ENCODE measurements at places on chromosomes 5 and 9.
A peak's percentile ranks its signal among the peaks of the same experiment; 100 is the strongest.

DNA sequence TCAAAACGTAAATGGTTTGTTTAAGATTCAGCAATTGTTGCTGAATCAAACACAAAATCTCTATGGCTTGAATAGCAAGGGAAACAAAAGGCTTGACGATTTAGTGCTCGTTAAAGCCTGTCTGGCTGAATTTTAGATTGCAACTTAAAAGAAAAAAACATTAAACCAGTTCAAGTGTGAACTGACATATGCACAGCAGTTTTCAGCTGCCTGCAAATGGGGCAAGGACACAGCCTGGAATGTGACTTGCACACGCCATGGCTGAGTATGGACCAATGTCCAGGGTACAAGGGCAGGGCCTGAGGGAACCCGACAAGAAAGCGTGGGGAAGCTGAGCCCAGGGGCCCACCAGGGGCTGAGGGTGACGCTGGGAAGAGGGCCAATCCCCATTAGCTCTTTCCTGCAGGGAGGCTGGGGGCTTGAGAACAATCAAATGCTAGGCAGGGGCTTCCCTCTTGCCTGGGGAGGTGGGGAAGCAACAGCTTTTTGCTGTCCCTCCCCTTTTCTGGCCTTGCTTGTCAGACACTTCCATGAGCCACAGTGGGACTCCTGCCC, 89.6 kb upstream of the LRRTM2 start:
- DNase-seq: no peak

DNA sequence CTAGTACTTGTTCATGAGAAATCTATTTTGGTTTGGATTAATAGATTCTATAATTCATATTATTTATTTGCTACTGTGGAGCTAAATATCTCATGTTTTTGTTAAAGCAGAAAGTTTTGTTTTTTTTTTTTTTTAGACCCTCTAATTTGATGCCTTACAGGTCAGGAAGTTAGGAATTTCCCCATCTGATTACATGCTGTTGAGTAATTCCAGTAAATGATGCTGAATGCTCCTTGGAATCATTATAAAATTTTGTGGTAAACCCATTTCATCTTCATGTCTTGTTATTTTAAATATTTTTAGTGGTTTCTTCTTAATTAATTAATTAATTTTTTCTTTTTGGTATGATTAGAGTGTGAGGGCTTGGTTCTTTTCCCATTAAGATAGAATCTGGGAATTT, 35.6 kb downstream of the NNT start:
- no peak for DNase-seq

- DNase-seq: no peak
These were observed 12.9 kb downstream of the FLT4 start for GRCh38 chr5:180636403-180637075.

- no peak for DNase-seq
These were observed 624.7 kb upstream of the ACO1 start for GRCh38 chr9:31759703-31760102.

DNA sequence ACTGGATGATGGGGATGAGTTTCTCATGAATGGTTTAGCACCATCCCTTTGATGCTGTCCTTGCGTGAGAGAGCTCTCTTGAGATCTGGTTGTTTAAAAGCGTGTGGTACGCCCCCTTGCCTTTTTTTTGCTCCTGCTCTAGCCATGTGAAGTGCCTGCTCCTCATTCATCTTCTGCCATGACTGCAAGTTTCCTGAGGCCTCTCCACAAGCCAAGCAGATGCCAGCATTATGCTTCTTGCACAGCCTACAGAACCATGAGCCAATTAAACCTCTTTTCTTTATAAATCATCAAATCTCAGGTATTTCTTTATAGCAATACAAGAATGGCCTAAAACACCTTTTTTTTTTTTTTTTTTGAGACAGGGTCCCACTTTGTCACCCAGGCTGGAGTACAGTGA, 32.8 kb downstream of the FNIP1 start:
- no peak for DNase-seq

DNA sequence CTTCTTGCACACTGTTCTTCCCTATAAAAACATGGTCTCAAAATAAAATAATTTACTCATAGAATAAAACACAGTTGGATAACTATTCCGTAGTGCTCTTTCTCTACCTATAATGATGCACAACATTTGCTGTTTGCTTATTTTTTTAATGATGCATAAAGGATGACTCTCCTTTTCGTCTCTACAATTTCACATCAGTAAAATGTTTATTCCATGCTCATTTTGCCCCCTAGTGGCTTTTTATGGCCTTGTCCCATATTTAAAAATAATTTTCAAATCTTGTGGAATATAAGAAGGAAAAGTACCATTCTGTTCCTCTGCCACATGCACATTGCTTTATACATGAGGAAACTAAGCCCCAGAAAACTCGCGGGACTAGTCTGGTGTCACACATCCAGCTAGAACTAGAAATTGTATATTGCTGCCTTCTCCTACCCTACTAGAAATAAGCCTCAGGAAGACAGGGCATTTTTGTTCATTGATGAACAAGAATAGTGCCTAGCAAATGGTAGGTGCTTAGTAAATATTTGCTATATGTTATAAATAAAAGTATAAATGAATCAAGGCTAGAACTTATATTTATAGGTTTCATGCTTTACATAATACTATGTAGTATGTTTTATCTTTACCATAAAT, 12.7 kb downstream of the KCTD16 start:
- peak; percentile 54 for DNase-seq

GRCh38 chr9:126342621-126343031, 16.0 kb downstream of the MVB12B start:
- DNase-seq: no peak

- DNase-seq: no peak
These were observed 51.7 kb downstream of the SH3PXD2B start for GRCh38 chr5:172402531-172403188.

DNA sequence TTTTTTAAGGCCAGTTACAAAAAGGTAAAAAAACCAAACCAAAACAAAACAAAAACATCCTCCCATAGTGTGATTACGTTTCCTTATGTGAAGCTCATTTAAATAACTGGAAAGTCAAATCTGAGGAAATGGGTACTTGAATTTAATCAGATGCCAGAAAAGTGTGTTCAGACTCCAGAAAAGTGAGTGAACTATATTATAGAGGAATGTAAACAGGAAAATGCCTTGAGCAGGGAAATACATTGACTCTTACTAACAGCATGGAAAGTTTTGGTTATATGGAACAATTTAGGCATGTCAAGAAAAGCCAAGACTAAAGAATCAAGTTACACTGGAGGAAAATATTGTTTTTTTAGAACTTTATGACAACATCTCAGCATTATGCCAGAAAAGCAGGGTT, 37.8 kb upstream of the RNF20 start:
- peak; percentile 66 for DNase-seq

DNA sequence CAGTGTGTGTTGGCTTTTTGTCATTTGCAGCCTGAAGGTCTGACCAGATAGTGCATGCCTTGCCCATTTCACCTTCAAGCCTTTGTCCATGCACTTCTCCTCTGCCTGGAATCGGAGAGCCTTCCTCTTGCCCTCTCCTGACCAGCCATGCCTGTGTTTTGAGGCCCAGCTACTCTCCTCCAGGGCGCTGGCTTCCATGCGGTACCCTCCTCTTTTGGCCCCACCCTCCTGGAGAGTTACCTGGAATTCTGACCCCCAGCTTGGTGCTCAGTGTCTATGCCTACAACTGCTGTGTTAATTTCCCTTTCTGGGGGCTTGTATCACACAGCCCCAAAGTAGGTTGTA, 52.5 kb downstream of the CXXC5 start:
- DNase-seq: no peak

DNA sequence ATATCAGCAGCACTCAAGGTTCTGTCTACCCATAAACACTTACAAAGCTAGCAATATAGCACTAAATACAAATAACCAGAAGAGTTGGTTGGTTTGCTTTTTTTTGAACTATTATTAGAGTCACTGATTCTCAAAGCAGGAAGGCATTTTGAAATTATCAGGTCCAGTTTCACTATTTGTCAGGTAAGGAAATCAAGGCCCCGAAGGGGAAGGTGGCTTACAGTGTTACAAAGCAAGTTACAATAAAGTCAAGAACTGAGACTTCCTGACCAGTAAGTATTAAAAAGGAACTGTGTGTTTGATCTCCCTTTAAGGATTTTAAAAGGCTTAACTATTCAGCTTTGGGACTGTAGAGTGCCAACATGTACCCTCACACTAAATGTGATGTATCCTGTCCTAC, 10.8 kb downstream of the C5orf15 start:
- no peak for DNase-seq

GRCh38 chr9:130606887-130607600, 27.7 kb downstream of the FUBP3 start:
- peak; percentile 12 for DNase-seq

GRCh38 chr5:149046196-149046829, 16.5 kb downstream of the SH3TC2 start:
- DNase-seq: no peak

All from bronchial epithelial cell (primary cell).